Stimulated activated CD4-positive, alpha-beta T cell treated with anti-CD3 and anti-CD28 coated beads, TNF-alpha, amount 100 ng/mL, for 1 hour (primary cell): ENCODE measurements at places on chromosomes 16 and 17.

- no peak for DNase-seq
Observed at GRCh38 chr16:48864055-48864454, 254.1 kb upstream of the N4BP1 start.

- DNase-seq = no peak
Observed at GRCh38 chr17:28189667-28190066, 129.3 kb upstream of the TMEM97 start.

GRCh38 chr16:83898463-83899271 lies at the start of gene MLYCD:
Gene MLYCD (plus strand): TSS chr16:83899115. CDS start chr16:83899145, 30 bp downstream.
- DNase-seq = peak; percentile 9

DNA sequence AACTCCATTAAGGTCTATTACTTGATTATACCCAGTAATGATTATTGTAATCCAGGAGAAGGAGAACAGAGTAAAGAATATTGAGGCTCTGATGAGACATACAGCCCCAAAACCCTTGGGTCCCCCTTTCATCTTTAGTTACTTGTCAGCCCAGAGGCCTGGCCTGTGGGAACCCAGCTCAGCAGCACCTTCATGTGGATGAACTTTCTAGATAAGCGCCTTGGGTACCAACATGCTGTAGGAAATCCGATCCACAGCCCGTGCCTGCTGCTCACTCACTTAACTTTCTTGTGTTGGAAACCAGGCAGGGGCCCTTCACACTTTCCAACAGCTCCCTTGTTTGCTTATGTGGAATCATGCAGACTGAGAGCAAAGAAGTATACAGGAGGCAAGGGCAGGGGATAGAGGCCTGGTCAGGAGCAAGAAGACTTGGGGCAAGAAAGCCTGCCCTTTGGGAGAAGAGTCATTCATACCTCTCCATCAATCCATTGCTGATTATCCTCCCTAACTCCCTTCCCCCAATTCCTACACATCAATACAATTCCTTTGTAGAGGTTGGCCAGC lies 64.0 kb upstream of the SOX9 start:
- no peak for DNase-seq

GRCh38 chr17:57619061-57619937 lies 125.8 kb downstream of the CCDC182 start:
- no peak for DNase-seq

DNA sequence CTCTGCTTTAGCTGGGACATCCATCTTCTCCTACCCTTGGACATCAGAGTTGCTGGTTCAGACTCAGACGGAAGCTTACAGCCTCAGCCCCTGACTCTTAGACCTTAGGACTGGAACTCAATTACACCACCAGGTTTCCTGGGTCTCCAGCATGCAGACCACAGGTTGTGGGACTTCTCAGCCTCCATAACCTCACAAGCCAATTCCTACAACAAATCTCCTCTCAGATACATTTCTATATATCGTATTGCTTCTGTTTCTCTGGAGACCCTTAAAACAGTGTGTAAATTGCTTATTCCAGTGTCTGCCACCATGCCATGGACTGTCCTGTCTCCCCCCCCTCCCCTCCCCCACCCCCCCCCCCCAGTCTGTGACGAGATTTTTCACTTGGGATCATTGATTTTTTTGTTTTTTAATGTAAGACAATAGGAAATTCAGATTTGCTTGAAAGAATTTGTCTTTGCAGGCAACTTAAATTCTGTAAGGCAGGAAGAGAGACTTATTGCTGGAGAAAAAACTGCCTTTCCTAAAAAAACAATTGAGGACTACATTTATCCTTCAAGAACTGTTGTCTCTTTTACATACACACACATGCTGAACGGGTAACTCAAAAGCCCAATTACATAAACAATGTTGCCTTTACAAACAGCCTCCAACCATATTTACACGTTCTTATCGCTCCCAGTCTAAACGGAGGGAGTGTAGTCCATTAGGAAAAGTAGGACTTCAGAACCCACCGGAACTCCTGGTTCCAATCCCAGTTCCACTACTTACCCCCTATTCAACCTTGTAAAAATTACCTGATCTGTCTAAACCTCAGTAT lies 39.9 kb downstream of the TEKT5 start:
- no peak for DNase-seq

DNA sequence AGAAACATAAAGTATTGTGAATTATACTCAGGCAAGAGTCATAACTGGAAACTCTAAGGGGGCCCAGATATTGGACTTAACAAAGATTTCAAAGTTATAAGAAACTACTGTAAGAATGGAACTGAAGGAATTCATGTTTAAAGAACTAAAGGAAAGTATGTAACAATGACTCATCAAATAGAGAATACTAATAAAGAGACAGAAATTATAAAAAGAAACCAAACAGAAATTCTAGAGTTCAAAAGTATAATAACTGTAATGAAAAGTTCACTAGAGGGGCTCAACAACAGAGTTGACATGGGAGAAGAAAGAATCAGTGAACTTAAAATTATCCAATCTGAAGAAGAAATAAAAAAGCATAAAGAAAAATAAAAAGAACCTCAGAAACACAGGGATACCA lies 55.4 kb downstream of the ADCY9 start:
- no peak for DNase-seq

DNA sequence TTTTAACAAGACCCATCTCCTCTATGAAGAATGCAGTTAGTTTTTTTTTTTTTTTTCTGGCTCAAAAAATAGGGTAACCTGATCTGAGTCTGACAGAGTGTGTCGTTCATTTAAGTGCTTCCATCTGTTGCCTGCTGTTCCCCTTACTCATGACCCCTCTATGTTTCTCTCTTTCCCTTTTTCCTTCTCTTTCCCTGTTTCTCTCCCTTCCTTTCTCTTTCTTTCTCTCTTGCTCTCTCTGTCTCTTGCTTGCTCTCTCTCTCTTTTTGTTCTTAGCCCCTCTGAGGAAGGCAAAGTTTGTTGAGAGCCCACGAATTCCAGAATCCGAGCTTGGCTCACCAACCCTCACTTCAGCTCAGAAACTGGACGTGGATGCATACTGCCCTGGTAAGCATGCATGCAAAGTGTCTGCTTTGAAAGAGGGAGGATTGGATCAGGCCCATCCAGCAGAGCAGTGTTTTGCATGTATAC lies 185.0 kb downstream of the TANC2 start:
- DNase-seq = no peak

- no peak for DNase-seq
Observed at GRCh38 chr16:68257906-68258800, 6.2 kb upstream of the SLC7A6 start.

DNA sequence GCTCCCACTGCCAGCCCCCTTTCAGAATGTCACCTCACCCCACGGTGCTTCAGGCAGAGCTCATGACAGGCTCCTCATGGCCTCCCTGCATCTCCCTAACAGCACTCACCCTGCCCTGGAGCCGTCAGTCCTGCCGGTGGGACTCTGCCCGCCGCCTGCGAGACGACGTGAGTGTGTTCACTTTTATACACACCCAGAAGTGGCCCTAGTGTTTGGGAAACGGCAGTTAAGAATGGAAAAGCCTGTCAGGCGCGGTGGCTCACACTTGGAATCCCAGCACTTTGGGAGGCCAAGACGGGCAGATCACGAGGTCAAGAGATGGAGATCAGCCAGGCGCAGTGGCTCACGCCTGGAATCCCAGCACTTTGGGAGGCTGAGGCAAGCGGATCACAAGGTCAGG lies 12.3 kb upstream of the CYTH1 start:
- DNase-seq = no peak
